H1 (cell line): ENCODE measurements at places on chromosomes 7 and 10. TPM values are rescaled to one million over a fixed set of nuclear protein-coding genes. Genes with fewer than 3 reads are reported as not detected.

The ZNF438 gene
- 1.4 and 1.7 TPM in 2 replicates for total RNA-seq

The BTBD16 gene
- not detected in 2 replicates for total RNA-seq

The THNSL1 gene
- total RNA-seq = 3.1 and 3.6 TPM in 2 replicates

The NUTM2B gene
- 0.17 and 0.44 TPM in 2 replicates for total RNA-seq

The BTAF1 gene
- total RNA-seq = 39.1 TPM in 2 replicates

The FZD8 gene
- 7.1 and 8.6 TPM in 2 replicates for total RNA-seq

The GPR26 gene
- 0.09 and 0.10 TPM in 2 replicates for total RNA-seq

The INPP5A gene
- total RNA-seq = 25.5 and 27.5 TPM in 2 replicates

The PON3 gene
- total RNA-seq = not detected in 2 replicates

The FAM200A gene
- 7.5 and 7.6 TPM in 2 replicates for total RNA-seq

The GOLGA7B gene
- total RNA-seq = 0.04 TPM in 1 of 2 replicates, not detected in the other

The PSMC2 gene
- 139 and 141 TPM in 2 replicates for total RNA-seq

The ICA1 gene
- 36.9 and 37.1 TPM in 2 replicates for total RNA-seq

The SSMEM1 gene
- total RNA-seq = not detected in 2 replicates

The PHYHIPL gene
- 0.33 and 0.48 TPM in 2 replicates for total RNA-seq

The METTL27 gene
- total RNA-seq = 5.6 and 6.2 TPM in 2 replicates

The APBB1IP gene
- total RNA-seq = not detected in 2 replicates

DNA sequence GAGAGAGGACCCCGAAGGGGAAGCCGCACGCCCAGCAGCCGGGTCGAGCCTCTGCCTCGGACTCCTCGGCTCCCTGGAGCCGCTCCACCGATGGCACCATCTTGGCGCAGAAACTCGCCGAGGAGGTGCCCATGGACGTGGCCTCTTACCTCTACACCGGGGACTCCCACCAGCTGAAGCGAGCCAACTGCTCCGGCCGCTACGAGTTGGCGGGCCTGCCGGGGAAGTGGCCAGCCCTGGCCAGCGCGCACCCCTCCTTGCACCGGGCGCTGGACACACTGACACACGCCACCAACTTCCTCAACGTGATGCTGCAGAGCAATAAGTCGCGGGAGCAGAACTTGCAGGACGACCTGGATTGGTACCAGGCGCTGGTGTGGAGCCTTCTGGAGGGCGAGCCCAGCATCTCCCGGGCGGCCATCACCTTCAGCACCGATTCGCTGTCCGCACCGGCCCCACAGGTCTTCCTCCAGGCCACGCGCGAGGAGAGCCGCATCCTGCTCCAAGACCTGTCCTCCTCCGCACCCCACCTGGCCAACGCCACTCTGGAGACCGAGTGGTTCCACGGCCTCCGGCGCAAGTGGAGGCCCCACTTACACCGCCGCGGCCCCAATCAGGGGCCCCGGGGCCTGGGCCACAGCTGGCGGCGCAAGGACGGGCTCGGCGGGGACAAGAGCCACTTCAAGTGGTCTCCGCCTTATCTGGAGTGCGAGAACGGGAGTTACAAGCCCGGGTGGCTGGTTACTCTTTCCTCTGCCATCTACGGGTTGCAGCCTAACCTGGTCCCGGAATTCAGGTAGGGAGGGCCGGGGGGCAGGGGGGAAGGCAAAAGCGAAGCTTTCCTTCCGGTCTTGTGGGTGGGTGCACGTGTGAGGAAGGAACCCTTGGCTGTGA is 973 bp downstream of the GPR158 start:
- peak; percentile 68 for DNase-seq

GRCh38 chr7:78301407-78301806 is 502.8 kb downstream of the PHTF2 start:
- no peak for DNase-seq

DNA sequence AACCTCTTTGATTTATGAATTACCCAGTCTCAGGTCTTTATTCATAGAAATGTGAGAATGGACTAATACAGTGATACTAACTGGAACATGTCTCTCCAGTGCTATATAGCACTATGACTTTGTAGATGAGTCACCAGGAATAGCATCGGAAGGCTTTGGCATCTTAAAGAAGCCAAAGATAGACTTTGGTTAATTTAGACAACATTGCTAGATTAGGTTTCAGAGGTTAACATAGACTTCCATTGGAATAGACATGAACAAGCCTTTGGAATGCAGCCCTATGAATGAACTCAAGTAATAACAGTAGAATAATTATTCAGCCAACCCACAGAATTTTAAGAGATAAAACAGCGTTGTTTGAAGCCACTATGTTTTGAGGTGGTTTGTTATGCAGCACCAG is 169.2 kb downstream of the HGF start:
- DNase-seq = no peak

DNA sequence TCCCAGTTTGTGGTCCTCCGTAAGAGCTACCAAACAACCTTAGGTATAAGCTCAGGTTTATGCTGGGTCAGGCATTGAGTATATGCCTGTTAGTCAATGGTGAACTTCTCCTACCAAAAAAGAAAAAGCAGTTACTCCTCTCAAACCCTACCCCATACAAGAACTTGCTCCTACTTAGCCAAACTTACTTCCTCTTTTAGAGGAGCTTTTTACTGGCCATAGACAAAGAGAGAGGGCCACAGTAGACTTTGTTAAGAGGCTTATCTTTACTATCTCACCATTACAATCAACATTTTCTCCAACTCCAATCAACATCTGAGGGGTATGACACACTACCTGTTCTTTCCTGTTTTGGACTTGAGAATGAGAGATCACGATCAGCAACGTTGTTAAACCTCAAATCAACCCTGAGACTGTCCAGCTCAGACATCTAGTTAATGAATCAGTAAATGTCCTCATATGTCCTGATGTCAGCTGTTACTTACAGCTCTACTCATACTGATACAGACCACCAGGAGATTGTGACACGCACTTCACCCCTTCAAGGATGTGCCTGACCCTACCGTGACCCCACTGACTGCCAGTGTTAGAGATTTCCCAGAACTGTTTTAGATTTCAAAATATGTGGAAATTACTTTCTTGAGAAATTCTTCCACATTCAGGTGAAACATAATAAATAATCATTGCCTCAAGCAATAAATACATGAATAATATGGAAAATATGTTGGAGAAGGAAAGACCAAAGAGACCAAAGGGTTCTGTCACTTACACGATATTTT is 18.4 kb upstream of the CCDC71L start:
- no peak for DNase-seq

DNA sequence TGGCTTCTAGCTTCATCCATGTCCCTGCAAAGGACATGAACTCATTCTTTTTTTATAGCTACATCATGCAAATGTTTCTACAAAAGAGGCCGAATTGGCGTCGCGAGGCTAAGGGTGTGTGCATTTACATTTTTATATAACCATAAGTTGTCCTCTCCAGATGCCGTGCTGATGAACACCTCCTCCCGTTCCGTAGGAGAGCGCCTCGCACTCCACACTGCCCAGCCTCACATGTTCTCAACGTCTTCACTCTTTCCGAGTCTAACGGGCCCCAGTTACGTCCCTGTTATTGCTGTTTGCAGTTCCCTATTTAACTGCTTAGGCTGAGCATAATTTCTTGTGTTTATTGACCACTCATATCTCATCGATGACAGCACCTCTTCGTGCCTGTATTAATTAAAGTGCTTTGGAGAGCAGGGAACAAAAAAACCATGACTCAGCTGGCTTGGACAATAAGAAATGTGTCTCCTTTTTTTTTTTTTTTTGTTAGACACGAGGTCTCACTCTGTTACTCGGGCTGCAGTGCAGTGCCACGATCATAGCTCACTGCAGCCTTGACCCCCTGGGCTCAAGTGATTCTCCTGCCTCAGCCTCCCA is 113.5 kb upstream of the SDK1 start:
- no peak for DNase-seq

GRCh38 chr10:15760681-15761080 is 41.0 kb upstream of the ITGA8 start:
- no peak for DNase-seq

DNA sequence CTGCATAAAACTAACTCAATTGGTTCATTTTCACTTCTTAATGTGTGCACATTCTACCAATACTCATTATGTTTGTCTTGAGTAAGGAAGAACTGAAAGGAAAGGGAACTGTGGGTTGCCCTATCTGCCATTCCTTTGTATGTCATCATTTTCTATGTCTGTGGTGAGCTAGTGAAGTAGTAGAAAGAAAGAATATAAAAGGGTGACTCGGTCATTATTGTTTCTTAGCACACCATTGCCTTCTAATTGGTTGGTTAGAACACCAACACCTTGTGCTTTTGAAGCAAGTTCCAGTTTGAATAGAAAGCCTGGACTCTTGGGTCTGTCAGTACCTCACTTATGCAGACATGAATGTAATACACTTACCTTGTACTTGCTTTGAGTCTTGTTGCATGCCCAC is 64.3 kb upstream of the MDFIC start:
- no peak for DNase-seq

- no peak for DNase-seq
These were observed 244.9 kb downstream of the ARHGAP12 start for GRCh38 chr10:31683682-31684081.

DNA sequence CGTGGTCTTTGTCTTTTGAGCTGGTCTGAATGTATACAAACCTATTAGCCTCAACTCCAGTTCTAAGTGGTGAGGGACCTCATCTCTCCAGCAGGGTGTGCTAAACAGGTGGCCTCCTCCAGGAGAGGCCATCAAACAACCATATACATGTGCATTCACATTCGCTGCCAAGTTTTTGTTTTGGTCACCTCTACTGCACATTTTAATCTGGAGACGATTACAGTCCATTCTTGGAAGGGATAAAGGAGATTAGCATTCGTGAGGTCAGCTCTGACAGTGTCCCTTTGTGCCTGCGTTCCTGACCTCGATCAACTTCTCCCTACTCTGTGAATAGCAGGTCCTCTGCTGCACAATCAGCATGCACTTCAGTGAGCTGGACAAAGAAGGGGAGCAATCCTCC is 60.8 kb downstream of the RHOBTB1 start:
- DNase-seq = no peak

- DNase-seq = no peak
These were observed 73.8 kb upstream of the ELN start for GRCh38 chr7:73954181-73954580.

GRCh38 chr7:94133460-94133859 is 129.3 kb upstream of the BET1 start:
- no peak for DNase-seq

GRCh38 chr7:1060315-1061072 is 16.1 kb downstream of the GPR146 start:
- DNase-seq = no peak

DNA sequence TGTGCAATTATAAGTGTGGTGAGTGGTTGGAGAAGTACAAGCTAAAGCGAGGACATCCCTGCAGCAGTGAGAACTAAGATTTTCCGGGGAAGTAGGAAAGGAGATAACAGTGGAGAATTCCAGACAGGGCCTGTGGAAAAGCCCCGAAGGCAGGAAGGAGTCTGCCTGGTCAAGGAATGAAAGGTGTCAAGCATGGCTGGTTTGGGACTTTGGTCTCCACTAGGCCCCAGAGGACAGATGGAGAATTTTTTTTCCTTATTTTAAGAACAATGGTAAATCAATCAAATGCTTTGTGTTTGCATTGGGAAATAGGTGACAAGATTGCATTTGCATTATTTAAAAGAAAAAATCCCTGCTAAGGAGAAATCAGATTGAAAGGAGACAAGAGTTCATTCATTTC is 3.2 kb upstream of the CEP55 start:
- DNase-seq = no peak

DNA sequence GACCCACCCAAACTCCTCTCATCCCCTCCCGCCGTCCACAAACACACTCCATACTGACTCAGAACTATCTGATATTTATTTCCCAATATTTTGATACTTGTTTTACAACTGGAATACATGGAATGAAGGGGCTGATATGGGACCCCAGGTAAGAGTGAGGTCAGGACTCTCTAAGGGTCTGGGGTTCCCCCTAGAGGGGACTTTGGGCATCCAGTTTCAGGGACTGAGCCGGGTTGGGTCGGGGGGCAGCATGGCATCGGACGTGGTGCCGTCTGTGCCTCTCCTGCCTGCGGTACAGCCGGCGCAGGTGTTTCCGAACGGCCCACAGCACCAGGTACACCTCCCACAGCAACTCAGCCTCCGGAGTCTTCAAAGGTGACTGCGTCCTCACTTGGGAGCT is 7.5 kb downstream of the SPACDR start:
- DNase-seq = no peak

DNA sequence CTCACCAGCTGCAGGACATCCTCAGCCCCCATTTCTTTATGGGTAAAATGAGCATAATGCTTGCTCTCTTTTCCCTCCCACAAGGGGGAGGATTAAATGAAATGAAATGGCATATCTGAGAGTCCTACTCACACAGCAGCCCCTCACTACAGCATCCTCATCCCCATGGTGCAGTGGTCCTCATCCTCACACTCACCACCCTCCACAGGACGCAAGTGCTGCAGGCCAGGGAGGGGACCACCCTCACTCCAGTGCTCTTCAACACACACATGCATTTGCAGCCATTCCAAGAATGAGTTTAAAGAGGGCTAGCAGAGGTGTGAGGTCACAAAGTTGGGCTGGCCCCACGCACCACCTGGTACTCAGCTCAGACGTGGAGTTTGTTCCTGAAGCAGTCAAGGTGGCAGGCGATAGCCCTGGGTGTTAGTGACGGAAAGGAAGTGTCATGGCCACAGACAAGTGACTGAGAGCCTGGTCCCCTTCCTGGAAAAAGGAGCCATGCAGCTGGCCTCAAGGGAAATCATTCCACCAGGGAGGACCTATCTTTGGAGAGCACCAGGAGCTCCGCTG is 234.0 kb downstream of the TNS3 start:
- no peak for DNase-seq

- DNase-seq = no peak
These were observed 61.0 kb upstream of the FGFR2 start for GRCh38 chr10:121659236-121659635.

GRCh38 chr10:74177140-74177677 is 26.2 kb downstream of the ADK start:
- no peak for DNase-seq

GRCh38 chr7:54116956-54117355 is 425.2 kb upstream of the VSTM2A start:
- DNase-seq = no peak

- no peak for DNase-seq
These were observed 64.9 kb downstream of the USP6NL start for GRCh38 chr10:11546581-11546980.

DNA sequence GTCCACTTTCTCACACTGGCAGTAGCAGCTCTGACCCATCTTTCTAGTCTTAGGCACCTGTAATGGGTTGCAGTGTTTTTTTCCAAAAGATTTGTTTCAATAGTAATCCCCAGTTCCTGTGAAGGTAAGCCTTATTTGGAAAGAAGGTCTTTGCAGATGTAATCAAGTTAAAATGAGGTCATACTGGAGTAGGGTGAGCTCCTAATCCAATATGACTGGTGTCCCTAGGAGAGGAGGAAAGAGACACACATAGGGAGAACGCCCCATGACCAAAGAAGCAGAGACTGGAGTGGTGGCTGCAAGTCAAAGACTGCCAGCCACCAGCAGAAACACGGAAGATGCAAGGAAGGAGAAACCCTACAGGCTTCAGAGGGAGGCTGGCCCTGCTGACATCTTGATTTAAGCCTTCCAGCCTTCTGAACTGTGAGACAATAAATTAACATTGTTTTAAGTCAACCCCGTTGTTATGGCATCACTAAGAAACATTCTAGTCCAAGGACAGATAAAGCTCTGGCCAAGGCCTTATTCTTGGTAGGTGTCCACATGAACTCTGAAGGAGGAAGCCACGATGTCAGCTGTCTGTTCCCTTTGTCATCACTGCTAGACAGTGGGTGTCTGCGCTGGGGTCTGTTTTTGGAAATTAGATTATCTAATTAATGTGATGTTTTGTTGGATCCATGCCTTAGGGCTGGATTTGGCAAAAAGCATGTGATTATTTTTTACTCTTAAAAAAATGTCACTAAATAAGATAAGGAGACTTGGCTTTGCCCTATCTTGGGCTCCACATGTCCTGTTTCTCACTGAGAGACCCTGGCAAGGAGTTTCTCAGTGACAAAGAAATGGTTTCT is 214.9 kb downstream of the KCNMA1 start:
- DNase-seq = no peak

- no peak for DNase-seq
These were observed 29.1 kb downstream of the DPCD start for GRCh38 chr10:101617102-101617823.
